ENCODE measurements at places on chromosomes 6 and 20.

GRCh38 chr6:12748815-12749521, 32.4 kb downstream of the PHACTR1 start:
- no peak for DNase-seq

GRCh38 chr20:37907677-37908401, 4.9 kb downstream of the VSTM2L start:
- DNase-seq = peak; percentile 91

GRCh38 chr6:14339711-14340584, 222.4 kb downstream of the CD83 start:
- DNase-seq = no peak

DNA sequence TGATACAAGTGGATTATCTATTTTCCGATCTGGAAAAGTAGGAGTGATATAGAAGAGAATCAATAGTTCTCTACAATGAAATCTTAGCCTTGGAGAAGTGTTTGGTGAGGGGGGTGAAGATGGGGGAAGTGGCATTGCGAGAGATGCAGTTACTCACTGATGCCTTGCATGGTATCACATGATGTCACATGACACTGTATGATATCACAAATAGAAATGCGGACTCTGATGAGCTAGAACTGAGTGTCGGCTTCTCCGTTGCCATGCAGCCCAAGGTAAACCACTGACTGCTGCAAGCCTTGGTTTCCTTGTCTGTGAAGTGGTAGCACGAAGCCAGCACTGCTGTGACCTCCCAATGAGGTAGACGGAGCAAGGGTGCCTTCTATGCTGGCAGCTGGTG, 403.3 kb upstream of the AGPAT4 start:
- DNase-seq = no peak

- DNase-seq = peak; percentile 82
Observed at GRCh38 chr20:37297066-37297736, 7.7 kb downstream of the MANBAL start.

- DNase-seq = no peak
Observed at GRCh38 chr20:48387675-48388074, 440.1 kb downstream of the PREX1 start.

DNA sequence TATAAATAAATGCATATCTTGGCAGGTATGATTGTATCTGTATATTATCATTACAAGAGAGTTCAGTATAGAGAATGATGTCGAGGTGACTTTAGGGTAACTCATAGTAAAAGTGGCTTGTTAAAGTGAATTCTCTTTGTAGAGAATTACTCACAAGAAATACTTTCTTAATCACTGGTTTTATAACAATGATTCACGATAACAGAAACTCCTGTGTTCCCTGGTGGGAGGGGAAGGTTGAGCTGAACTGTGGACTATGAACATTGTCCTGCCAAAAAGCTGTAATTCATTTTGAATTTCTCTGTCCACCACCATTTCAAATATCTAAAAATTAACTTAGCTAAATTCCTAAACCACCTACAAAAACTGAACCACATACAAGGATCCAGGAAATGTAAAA, 7.7 kb downstream of the TPMT start:
- DNase-seq = peak; percentile 48

DNA sequence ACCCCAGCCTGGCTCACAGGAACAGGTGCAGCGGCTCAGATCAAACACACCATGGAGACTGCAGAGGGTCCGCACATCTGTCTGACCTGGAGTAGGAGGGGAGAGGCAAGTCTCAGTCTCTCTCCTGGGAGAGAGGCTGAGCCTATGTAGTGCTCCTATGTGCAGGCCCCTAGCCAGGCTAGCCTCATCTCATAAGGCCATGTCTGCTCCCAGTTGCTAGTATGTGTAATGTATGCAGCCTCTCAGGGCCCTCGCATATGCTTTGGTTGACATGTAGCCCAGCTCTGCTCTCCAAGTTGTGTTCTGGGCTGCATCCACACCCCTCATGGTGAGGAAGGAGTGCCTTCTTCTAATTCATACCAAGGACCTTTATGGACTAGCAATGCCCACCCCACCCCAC, 11.8 kb downstream of the TNXB start:
- DNase-seq = no peak

DNA sequence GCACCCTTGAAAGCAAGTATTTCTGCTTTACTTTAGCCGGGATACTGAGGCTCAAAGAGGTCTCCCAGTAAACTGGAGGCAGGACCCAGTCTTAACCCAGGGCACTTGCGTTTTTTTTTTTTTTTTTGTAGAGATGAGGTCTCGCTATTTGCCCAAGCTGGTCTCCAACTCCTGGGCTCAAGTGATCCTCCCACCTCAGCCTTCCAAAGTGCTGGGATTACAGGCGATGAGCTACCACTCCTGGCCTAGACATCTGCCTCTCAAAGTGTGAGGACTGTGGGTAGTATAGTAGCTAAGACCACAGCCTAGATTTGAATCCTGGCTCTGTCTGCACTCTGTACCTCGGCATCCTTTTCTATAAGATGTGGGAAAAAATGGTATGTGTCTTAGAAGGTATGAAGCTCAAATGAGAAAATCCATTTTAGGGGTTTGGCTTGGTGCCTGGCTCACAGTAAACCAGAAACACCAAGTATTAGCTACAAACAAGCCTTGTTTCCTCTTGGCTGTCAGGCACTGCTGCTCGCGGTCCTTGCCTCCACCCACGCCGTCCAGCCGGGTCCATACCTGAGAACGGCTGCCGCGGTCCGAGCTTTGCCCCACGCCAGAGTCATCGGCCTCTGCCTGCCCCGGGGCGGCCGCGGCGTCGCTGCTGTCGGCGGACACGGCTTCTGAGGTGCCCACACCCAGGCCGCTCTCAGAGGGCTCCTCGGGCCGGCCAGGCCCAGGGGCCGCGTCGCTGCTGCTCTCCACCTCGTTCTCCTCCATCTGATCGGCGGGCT, 1.2 kb downstream of the ZNF335 start:
- peak; percentile 29 for DNase-seq

GRCh38 chr20:16451982-16452381, 121.3 kb downstream of the KIF16B start:
- DNase-seq = no peak

DNA sequence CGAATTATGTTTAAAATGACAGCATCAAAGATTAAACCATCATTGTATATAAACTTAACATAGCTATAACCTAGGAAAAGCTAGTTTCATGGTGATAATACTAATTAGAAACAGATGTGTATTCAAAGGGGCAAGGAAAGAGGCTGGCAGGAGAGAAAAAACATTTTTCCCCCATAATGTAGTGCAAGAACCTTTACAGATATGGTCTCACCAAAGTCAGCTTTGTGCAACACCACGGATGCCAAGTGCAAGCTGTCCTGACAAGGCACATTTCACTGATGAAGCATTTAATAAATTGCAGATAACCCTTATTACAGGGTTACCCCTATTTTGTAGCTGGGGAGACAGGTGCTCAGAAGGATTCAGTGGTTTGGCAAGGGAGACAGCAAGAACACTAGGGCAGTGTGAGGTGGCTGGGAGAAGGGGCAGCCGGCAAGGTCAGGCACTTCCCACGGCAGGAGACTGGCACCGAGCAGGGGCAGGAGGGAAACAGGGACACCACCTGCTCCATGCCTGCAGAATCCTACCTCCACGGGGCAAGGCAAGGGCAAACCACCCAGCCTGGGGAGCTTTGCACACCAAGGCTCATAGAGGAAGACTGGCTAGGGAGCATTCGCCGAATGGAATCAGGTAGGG, 6.5 kb downstream of the RPS6KA2 start:
- no peak for DNase-seq

DNA sequence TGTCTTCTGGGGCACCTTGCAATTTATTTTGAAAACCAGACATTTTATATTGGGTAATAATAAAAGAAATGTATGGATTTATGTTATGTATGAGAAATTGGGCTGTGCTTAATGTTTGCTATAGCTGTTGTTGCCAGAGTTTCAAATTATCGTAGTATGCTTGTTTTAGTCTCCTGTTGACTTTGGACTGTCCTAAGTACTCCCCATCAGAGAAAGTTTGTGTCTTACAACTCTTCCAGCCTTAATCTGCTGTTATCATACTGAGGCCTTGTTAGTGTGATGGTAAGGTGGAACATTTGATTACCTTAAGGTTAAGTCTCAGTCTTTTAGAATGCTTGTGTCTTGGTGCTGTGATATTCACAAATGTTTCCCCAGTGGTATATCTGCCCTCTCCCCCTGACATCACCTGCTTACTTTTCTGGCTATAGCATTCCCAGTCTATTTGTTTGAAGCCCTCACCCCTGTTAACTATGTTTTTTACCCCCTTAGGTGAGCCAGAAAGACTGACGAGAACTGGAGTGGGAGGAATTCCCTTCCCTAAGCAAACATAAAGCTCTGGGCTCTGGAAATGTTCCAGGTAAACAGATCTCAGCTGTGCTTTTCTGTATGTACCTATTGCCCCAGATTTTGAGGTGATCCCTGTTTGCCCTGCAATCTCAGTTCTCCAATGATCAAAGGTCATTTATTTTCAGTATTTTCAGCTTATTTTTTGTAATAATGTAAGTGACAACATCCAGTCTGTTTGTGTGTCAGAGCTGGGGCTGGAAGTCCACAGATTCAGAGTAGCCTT, 581.1 kb upstream of the CITED2 start:
- no peak for DNase-seq

- DNase-seq = no peak
Observed at GRCh38 chr6:12026120-12026519, 14.0 kb downstream of the HIVEP1 start.

GRCh38 chr6:141963543-141964295, 169.0 kb upstream of the GJE1 start:
- no peak for DNase-seq

GRCh38 chr6:7617801-7618764, 28.1 kb downstream of the SNRNP48 start:
- peak; percentile 16 for DNase-seq

GRCh38 chr6:33442283-33442682, 12.1 kb upstream of the ZBTB9 start:
- no peak for DNase-seq

- no peak for DNase-seq
Observed at GRCh38 chr20:46559685-46560440, 9.4 kb upstream of the OCSTAMP start.

GRCh38 chr6:36139431-36139830, 9.1 kb downstream of the MAPK13 start:
- DNase-seq = no peak

DNA sequence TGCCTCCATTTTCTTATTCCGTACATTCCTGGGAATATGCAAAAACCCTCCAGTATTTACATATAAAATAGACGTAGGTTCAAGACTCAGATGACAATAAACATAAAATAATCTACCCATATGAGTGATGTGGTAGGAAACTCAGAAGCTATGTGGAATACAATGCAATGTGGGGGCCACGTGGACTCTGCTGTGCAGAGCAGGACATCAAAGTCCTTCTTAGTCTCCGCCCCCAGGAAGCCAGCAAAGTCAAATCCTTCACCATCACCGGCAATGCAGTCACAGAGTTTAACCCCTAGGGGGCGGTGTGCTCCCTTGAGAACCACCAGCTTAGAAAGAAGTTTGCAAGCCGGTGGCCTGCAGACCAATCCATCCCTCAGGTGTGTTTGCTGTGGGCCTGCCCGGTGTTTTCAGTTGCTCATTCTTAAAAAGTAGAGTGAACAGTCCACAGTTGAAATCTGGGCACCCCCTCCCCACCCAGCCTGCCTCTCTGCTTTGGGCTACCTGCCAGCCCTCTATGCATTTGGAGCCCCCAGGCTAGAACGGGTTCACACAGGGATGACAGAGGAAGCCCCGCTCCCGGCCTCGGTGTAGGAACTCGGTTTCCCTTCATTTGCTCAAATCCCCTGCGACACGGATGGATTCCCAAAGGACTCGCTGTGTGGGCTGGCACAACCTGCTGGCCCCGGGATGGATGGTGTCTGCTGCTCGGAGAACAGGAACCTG, 59.9 kb downstream of the SULF2 start:
- DNase-seq = peak; percentile 73

GRCh38 chr20:61724376-61724775, 341.3 kb downstream of the TAF4 start:
- DNase-seq = peak; percentile 15

- peak; percentile 64 for DNase-seq
Observed at GRCh38 chr20:56628873-56629463, at the start of gene TFAP2C. TSS of gene TFAP2C (plus strand) at chr20:56629306. CDS start at chr20:56629545, 239 bp downstream.

GRCh38 chr20:19269737-19270340, 57.4 kb downstream of the SLC24A3 start:
- peak; percentile 66 for DNase-seq

GRCh38 chr6:22801831-22802230, 232.5 kb downstream of the HDGFL1 start:
- no peak for DNase-seq

GRCh38 chr6:19925533-19925932, 88.4 kb downstream of the ID4 start:
- no peak for DNase-seq

DNA sequence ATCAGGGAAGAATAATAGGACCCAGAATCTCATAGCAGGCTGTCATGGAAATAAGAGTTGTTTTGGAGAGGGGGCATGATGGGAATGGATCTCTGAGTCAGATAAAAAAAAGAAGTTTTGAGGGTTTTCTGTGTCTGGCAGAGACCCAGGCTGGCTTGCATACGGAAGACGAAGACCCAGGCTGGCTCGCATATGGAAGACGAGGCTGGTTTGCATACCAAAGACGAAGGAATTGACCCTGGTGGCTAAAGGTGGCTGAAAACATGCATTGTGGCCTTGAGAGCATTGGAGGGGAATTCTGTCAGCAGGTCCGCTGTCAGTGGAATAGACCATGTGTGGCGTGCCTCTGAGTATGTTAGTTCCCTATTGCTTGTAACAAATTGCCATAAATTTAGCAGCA, 335.1 kb downstream of the BTBD3 start:
- peak; percentile 35 for DNase-seq

GRCh38 chr20:42179768-42180167, 561.6 kb upstream of the CHD6 start:
- DNase-seq = no peak

DNA sequence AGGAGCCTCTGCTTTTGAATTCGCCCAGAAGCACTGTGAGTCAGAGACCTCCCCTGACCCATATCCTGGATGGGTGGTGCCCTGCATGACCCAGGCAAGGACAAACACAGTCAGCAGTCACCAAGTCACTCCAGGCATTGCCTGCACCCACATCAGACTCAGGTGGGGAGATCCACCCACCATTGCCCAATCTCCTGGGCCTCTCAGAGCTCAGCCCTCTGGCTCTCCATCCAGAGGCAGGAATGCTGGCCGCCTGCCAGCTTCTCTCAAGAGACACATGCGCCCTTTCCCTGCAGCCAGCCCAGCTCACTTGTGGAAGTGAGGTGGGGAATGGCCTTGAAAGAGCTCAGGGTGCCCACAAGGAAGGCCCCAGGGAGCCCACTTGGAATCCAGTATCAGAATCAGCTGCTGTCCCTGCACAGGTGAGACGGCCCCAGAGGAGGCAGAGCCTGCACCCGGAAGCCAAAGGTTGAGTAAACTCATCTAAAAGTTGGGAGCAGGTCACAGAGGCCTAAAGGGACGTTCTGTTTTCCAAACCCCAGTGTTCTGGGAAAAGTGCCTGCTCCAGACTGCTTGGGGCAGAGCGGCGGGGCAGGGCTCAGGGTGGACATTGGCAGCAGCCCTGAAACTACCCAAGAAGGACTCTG, 129.8 kb downstream of the PREX1 start:
- DNase-seq = peak; percentile 71

DNA sequence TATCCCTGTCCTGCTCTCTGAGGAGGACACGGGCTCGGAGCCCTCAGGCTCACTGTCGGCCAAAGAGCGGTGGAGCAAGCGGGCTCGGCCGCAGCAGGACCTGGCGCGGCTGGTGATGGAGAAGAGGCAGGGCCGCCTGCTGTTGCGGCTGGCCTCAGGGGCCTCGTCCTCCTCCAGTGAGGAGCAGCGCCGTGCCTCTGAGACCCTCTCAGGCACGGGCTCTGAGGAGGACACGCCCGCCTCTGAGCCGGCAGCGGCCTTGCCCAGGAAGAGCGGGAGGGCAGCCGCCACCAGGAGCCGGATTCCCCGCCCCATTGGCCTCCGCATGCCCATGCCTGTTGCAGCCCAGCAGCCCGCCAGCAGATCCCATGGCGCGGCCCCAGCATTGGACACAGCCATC, 14.2 kb upstream of the SLC22A7 start:
- DNase-seq = no peak
